Stimulated activated CD8-positive, alpha-beta memory T cell treated with anti-CD3 and anti-CD28 coated beads, Interleukin-2, amount 100 ng/mL, for 1 hour (primary cell): ENCODE measurements at places on chromosomes 7 and 10.

GRCh38 chr10:30455816-30456215, 21.8 kb downstream of the MAP3K8 start:
- DNase-seq: no peak

GRCh38 chr7:55073976-55074528, 55.2 kb downstream of the EGFR start:
- no peak for DNase-seq

- DNase-seq: no peak
Observed at GRCh38 chr7:113548561-113548960, 370.2 kb downstream of the PPP1R3A start.

DNA sequence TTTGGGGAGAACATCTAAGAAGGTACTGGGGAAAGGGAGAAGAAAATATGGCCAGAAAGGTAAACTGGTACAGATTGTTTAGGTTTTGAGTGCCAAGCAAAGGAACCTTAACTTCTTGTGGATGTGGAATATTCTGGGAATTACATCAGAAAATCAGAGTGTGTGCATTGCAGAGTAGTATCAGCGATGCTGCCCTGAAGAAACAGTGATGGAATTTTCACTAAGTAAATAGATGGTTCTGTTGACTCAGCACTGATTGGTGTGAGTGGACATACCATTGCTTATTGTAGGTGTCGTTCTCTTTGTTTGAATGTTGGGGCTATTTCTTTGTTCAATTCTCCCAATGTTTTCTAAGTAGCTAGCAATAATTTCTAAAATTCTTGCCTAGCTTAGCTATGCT, 24.4 kb upstream of the AKR1B1 start:
- no peak for DNase-seq

DNA sequence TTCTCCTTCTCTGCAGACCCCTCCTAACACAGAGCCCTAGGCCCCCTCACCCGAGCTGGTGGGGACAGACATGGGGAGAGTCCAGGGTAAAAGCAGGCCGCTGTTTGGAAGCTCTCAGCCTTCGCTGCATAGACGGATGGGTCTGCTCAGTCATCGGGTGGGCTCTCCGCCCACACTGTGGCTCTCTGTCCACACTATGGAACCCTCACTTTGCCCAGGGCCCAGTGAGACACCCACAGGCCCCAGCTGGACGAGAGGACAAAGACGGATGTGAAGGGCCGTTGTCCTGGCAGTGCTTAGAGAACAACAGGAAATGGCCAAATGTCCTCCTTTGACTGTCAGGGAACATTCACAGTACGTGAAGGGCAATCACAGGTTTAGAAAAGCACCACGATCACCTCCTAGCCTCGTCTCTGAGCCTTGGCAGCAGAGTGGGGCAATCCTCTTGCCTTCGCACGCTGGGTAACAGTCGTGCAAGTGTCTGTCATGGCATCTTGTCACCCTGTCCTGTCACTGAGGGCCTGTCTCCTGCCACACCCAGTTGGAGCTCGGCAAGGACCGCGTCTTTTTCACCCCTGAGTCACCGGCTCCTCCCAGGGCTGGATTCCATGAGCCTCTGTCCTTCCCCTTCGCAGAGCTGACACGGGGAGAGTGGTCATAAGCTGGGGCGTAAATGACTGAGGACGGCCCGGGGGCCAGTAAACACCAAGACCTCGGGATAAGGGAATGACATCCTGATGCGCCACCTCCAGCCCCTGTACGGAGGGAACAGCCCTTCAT, 80.6 kb downstream of the PRKAG2 start:
- no peak for DNase-seq

- no peak for DNase-seq
Observed at GRCh38 chr7:142168746-142169145, 57.2 kb downstream of the MGAM2 start.

DNA sequence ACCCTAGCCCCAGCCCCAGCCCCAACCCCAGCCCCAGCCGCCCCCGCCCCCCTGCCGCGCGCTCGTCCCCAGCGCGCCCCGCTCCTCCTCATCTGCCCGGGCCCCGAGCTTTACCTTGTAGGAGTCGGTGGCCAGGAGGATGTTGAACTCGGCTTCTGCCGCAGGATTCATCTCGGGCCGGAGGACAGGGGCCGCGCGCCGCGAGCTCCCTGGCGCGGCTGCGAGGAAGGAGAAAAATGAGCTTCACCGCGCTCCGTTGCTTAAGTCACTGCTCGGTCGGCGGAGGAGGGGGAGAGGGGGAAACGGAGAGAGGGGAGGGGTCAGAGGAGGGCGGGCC, at the start of gene NAMPT:
Gene NAMPT, minus strand, starts transcription at position 270 of the 337 bp plus-strand sequence. Its CDS starts 99 bp downstream, at position 171.
- no peak for DNase-seq

GRCh38 chr10:113003052-113003451, 53.0 kb downstream of the TCF7L2 start:
- DNase-seq: no peak

GRCh38 chr7:22594020-22594419, 94.0 kb upstream of the STEAP1B start:
- no peak for DNase-seq

DNA sequence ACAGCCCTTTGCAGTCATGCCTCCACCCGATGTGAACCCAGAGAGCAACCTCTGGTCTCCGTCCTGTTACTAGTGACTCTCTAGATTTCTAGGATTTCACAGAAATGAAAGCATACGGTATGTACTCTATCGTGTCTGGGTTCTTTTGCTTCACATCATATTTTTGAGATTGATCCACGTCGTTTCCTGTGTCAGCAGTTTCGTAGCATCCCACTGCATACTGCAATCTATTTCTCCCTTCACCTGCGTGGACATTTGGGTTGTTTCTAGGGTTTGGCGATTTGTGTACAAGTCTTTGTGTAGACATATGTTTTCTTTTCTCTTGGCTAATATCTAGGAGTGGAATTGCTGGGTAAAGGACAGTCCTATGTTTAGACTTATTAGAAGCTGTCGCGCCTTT, 119.8 kb upstream of the PCBD1 start:
- no peak for DNase-seq

DNA sequence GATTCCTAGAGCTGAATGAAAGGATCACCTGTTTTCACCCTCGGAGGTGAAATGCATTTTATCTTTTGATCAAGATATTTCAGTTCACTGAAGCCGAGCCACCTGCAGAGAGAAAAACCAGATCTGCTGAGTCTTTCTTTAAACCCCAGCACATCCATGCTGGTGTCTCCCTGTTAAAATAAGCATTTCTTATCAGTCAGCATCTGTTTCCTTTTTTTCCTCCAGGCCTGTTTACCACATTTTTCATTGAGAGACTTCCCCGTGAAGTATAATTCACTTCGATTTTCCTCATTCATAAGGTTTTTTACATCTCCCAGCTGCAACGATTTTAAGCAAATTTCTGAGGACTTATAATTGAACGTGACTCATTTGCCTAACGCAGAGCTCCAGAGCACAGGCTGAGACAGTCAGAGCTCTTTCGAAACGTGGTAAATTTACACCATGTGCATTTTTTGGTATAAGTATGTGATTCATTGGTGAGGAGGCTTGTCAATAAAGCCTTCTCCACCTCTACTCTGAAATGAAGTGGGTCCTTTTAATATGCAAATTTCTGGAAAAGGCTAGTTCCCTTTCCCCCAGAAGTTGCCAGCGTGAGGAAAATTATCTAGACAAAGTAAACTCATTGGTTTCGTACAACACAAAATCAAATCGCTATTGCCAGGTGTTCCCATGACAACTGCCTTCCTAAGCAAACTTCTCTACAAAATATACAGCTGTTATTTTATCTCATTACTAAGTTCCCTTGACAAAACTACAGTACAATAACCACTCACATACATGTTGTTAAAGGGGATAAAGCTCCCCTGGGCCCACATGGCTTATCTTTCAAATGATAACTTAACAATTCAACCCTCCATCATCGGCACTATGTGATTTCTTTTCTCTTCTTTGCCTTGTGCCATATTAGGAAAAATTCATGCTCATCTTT, 374.8 kb upstream of the AKR1E2 start:
- DNase-seq: no peak

DNA sequence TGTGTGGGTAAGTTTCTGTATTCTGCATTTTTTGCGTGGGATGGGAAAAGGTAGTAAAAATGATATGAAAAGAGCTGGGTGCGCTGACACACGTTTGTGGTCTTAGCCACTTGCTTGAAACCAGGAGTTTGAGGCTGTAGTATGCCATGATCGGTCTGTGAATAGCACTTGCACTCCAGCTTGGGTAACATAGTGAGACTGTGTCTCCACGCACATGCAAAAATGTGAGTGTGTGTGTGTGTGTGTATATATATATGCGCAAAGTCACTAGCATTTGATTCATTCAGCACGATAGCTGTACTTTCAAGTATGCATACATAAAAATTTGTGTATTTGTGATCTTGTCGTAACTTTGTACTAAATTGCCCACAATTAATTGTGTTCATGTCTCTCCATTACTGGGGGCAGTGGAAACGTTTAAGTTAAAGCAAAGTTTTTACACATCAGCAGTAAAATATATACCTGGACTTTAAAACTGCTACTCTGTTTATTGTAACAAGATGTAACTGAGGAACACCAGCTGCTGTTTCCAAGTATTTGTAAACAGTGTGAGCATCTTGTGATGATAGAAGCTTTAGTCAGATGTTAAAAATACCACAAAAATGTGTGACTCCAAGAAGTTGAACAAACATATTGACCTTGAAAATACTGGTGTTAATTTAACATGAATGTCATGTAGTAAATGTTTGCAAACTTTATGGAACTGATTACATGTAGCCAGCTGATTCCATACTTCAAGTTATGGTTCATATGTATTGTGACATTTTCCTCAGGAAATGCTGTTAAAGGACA, 1.6 kb downstream of the ZRANB1 start:
- DNase-seq: no peak

DNA sequence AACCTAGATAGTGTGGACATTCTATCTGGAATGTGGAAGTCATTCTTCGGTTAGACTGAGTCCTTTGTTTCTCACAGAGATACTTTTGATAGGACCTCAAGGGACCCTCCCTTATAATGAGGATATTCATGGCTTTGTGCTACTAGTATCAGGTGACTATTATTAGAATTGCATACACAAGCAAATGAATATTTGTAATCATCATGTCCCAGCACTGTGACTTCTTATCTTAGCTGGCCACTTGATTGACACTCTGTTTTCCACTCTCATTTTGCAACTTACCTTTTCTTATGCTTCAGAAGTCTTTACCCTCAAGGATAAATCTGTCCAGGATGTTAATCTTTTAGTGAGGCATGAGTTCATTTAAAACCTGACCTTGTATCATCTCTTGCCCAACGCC, 268.2 kb upstream of the FZD1 start:
- no peak for DNase-seq

DNA sequence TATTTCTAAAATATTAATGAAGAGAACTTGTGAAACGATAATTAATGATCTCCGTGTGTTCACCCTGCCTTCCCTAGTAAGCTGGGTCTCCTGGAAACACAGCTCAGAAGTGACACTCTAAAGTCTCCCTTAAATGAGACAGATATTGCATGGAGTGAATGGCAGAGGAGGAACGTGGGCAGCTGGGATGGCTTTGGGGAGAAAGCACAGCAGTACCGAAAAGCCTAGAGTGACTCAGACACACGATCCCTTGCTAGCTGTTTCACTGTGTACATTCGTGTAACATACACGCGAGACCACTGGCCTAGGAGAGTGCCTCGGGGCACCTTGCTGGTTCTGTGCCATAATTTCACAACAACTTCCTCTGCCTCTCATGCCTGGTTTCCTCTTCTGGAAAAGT, 199.9 kb upstream of the TCERG1L start:
- DNase-seq: no peak

- no peak for DNase-seq
Observed at GRCh38 chr7:140389445-140389844, 8.9 kb downstream of the SLC37A3 start.

DNA sequence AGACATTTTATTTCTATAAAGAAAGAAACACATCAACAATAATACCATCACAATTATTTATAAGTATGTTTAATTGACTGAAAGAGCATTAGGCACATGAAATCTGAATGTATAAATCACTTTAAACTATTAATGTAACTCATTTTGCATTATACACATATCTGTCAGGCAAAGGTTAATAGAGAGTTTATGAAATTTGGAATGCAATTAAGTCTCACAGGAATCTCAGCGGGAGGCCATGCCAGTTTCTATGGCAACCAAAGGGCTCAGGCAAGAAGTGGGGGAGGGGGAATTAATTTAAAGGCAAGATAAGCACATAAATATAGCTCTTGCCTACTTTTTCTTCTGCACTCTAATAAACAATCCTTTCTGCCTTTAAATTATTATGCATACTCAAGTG, 152.6 kb downstream of the SLC16A9 start:
- DNase-seq: no peak

DNA sequence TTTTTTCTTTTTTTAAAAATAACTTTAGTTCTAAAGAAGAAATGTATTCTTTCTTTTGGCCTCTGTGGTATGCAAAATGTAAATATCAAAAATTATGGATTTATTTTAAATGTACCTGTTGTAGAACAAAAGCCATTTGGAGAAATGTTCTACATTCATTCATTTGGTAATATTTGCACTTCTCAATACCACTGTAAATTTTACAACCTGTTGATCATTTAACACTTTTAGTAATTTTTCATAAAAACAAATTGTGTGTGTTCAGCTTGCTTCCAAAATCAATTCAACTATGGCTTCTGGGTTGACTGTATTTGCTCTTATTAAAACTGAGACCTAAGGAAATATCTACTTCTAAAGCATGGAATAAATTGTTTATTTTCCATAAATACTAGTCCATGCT, 2.3 kb upstream of the IGF2BP3 start:
- DNase-seq: no peak

- no peak for DNase-seq
Observed at GRCh38 chr10:50561816-50562215, 61.9 kb downstream of the SGMS1 start.

DNA sequence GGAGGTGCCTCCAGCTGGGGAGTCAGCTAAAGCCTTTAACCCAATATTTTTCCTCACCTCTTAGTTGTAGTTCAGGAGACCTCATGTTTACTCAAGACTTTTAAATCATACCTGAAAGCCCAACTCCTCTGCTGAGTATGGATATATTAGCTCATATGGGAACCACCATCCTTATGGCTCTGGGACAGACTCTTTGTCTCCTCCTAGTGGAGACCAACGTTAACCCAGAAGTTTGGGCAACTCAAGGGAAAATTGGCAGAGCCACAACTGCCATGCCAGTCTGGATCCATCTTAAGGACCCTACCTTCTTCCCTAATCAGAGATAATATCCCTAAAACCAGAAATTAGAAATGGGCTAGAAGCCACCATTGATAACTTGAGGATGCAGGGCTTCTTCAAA, 80.8 kb downstream of the TMEM106B start:
- DNase-seq: no peak

GRCh38 chr10:88892222-88892967, 12.3 kb downstream of the STAMBPL1 start:
- DNase-seq: no peak

DNA sequence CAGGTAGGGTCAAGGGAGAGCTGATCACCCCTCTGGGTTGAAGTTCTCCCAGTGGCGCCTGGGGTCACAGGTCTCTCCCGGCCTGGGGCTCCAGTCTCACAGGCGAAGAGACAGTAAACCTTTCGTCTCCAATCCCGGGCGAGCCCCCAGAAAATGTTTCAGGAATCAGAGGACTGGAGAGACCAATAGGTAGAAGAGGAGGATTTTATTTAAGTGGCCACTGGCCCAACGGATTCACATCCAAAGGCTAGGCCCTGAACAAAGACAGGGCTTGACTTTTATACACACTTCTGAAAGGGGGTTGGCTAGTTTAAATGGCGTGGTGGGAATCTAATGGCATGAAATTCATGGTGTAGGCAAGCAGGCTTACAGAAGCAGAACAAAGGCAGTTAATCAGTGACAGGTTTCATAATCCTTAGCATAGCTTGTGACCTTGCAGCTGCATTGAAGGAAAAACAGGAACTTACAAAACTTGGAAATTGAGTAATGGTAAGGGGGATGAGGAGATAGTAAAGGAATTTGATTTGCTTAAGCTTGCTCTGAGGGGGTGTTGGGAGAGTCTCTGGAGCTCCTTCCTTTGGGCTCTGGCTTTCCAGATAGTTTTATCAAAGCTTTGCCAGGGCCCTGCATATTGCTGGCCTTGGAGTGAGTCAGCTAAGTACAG, 105.5 kb downstream of the TRIM24 start:
- no peak for DNase-seq
